ENCODE measurements at places on chromosomes 2 and 18. TPM values are rescaled to one million over a fixed set of nuclear protein-coding genes. Genes with fewer than 3 reads are reported as not detected.

The ZC3H6 gene
- 15.1 TPM for total RNA-seq

The POMC gene
- total RNA-seq, result 32.9 TPM

The NTSR2 gene
- total RNA-seq, result not detected

The PROM2 gene
- total RNA-seq, result not detected

The MAIP1 gene
- 21.9 TPM for total RNA-seq

- DNase-seq, result peak; percentile 24
- H3K4me1 ChIP-seq, result peaks cover 23% of the 10 kb centered on the region
- no peaks in the 10 kb centered on the region for H3K27me3 ChIP-seq
- H3K27ac ChIP-seq, result peak overlapping the region; percentile 66
- no peak overlapping the region for H3K4me3 ChIP-seq
Measured at GRCh38 chr2:161044921-161045320, 115.3 kb upstream of the TANK start.

DNA sequence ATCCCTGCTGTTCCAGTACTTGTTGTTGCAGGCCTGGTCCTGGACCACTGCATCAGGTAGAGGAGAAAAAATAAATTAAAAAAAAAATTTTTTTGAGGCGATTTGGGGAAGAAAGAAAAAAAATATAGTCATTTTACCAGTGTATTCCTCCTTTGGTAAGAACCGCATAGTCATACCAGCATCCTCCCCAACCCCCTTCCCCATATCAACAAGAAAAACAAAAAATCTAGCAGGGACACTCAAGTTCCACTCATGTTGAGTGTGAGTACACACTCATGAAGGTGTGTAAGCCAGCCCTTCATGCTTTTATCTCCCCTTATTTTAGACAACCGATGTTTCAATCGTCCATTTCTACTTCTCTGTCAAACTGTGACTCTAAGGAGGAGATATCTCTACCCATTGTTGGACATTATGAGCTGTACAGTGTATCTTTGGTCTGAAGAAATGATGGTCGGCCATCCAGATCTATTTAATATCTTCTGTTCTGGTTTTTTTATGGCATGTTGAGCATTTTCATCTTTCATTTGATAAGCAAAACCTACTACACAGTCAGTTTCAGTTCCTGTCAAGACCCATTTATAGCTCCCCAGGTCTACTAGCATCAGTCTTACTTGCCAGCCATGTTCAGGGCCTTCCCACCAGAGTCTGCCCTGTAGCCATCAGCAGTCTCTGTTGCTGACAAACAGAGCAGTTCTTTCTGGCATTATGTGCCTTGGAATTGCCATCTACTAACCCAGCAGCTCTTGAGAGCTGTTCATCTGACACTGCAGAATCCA lies 20.0 kb downstream of the ELP2 start:
- DNase-seq, result no peak
- H3K27ac ChIP-seq, result no peak overlapping the region
- H3K36me3 ChIP-seq, result peaks cover 4% of the 10 kb centered on the region
- H3K4me1 ChIP-seq, result no peaks in the 10 kb centered on the region

DNA sequence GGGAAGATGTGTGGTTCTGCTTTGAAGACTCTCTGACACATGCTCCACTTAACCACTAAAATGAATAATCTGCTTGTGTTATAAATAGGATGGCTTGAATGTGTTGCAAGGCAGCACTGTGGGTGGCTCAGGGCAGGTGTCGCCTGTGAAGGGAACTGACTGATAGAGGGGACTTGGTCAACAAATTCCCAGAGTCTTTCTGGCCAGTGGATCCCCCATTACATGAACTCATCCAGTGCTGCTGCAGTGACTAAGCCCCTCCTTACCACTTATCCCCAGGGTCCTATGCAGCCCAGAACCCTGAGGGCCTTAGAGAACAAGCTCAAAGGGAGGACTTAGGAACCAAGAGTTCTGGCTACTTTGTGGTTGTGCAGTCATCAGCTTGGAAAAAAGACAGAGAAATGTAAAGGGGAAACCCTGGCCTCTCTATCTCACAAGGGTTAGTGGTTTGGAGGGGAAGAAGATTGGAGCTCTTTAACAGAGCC lies 226.2 kb upstream of the TNP1 start:
- DNase-seq, result peak; percentile 21
- no peaks in the 10 kb centered on the region for H3K27me3 ChIP-seq
- H3K4me3 ChIP-seq, result no peak overlapping the region
- H3K36me3 ChIP-seq, result no peaks in the 10 kb centered on the region
- no peaks in the 10 kb centered on the region for H3K4me1 ChIP-seq

GRCh38 chr2:221513232-221513631 lies 58.9 kb downstream of the EPHA4 start:
- no peaks in the 10 kb centered on the region for H3K27me3 ChIP-seq
- H3K4me1 ChIP-seq, result peaks cover 12% of the 10 kb centered on the region
- no peak overlapping the region for H3K27ac ChIP-seq
- H3K4me3 ChIP-seq, result no peak overlapping the region
- H3K36me3 ChIP-seq, result no peaks in the 10 kb centered on the region
- DNase-seq, result no peak

- H3K4me3 ChIP-seq, result no peak overlapping the region
- no peaks in the 10 kb centered on the region for H3K27me3 ChIP-seq
- no peak for DNase-seq
- H3K4me1 ChIP-seq, result no peaks in the 10 kb centered on the region
- no peak overlapping the region for H3K27ac ChIP-seq
Measured at GRCh38 chr18:46362533-46362932, 258.3 kb downstream of the HAUS1 start.

DNA sequence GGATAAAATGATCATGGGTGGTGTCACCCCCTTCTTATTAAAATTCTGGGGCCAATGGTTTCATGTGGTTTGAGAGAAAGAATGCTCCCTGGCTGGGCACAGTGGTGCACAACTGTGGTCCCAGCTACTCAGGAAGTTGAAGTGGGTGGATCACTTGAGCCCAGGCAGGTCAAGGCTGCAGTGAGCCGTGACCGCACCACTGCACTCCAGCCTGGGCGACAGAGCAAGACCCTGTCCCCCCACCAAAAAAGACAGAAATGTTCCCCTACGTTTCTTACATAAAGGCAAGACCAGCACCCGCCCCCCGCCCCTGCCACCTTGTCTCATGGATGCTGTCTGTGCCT lies 53.0 kb upstream of the ID2 start:
- DNase-seq, result no peak
- H3K27me3 ChIP-seq, result no peaks in the 10 kb centered on the region
- no peaks in the 10 kb centered on the region for H3K4me1 ChIP-seq

DNA sequence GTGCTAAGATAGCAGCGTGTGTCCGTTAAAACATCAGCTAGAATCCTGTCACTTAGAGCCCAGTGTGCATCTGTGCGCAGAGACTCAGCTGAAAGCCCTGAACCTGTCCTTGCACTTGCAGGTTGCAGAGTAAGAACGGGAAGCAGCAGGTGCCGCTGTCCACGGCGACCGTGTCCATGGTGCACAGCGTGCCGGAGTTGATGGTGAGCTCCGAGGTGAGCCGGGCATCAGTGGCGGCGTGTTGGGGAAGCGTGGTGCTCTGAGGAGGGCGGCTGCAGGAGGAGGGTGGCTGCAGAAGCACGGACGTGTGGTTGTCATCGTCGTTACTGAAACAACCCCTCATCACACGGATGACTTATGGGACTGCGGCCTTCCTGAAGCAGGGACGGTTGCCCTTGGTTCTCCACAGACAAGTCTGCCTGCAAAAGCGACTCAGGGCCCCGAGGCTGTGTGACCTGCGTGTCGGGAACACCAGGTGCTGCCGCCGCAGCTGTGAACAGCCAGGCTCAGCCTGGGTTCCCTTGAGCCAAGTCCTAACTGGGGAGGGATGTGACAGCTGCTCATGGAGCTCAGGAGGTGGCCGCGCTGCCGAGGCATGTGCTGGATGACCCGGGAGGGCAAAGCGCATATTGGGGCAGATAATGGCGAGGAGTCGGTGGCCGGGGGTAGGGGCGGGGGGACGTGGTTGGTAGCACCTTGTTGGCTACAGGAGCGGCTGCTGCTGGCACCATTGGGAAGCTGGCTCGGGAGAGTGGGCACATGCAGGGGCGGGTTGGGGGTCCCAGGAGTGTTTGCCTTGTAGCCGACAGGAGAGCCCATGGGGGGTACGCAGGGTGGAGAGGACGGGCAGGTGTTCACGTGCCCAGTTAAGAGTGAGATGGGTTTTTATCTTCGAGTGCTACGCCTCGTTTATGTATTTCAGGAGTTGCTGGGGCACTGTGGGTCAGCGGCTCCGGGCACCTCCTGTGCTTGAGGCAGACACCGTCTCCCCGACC lies 16.6 kb downstream of the CTDP1 start:
- no peaks in the 10 kb centered on the region for H3K36me3 ChIP-seq
- H3K4me1 ChIP-seq, result no peaks in the 10 kb centered on the region
- H3K27ac ChIP-seq, result no peak overlapping the region
- no peaks in the 10 kb centered on the region for H3K27me3 ChIP-seq
- no peak overlapping the region for H3K4me3 ChIP-seq
- DNase-seq, result no peak

GRCh38 chr18:63477968-63478367 lies 1.2 kb downstream of the SERPINB5 start:
- H3K27ac ChIP-seq, result no peak overlapping the region
- no peak for DNase-seq
- no peaks in the 10 kb centered on the region for H3K4me1 ChIP-seq
- H3K4me3 ChIP-seq, result no peak overlapping the region
